Stimulated activated CD4-positive, alpha-beta T cell treated with anti-CD3 and anti-CD28 coated beads, Interleukin-2, amount 100 ng/mL, for 24 hours (primary cell): ENCODE measurements at places on chromosomes 16 and 17.

DNA sequence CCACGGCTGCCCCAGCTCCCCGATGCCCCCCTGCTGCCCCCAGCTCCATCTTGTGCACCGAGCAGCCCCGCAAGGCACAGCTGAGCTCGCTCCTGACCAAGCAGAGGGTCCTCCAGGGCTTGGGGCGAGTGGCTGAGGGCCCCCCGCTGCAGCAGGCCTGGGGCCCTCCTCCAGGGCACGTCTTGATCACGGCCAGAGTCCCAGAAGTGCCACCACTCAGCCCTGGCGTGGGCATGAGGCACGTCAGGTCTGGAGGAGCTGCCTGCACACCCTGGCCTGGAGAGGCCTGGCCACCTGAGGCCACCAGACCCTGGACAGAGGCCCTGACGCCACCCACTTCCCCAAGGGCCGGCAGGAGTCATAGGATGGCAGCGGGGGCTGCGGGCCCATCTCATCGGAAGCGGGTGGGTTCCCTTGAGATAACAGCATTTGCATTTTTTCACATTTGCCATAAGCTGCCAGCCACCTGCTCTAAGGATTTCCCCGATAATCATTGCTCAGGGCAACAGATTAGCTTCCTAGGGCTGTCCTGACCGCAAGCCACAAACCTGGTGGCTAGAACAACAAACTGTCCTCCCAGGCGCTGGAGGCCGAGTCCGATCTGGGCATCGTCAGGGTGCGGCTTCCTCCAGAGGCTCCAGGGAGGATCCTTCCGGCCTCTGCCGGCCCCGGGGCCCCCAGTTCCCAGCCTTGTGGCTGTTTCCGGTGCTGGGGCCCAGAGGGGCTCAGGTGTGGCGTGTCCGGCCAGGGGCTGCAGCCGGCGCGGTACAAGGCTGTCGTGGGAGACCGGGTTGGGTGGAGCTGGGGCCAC, 23.9 kb upstream of the C1QTNF8 start:
- DNase-seq = no peak

DNA sequence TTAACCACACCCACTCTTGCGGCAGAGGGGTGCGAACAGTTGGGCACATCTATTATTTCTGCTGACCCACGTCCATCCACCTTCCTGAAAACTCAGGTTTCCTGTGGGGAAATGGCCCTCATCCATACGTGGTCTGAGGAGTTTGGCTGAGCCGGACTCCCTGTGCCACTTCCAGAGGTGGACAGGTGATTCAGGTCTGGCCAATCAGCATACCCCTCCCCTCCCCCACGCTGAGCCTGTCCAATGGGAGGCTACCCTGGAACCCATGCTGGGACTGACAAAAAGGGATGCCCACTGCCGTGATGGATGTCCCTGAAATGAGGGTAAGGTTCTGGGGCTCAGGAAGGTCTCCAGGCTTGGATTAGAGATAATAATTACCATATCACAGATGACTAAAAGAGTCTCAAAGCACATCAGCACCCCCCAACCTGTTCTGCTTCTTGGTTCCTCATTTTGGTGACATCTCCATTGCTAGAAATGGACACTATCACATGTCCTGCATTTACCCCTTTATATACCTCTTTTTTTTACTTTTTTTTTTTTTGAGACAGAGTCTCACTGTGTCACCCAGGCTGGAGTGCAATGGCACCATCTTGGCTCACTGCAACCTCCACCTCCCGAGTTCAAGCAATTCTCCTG, 5.3 kb upstream of the MAPK7 start:
- no peak for DNase-seq

DNA sequence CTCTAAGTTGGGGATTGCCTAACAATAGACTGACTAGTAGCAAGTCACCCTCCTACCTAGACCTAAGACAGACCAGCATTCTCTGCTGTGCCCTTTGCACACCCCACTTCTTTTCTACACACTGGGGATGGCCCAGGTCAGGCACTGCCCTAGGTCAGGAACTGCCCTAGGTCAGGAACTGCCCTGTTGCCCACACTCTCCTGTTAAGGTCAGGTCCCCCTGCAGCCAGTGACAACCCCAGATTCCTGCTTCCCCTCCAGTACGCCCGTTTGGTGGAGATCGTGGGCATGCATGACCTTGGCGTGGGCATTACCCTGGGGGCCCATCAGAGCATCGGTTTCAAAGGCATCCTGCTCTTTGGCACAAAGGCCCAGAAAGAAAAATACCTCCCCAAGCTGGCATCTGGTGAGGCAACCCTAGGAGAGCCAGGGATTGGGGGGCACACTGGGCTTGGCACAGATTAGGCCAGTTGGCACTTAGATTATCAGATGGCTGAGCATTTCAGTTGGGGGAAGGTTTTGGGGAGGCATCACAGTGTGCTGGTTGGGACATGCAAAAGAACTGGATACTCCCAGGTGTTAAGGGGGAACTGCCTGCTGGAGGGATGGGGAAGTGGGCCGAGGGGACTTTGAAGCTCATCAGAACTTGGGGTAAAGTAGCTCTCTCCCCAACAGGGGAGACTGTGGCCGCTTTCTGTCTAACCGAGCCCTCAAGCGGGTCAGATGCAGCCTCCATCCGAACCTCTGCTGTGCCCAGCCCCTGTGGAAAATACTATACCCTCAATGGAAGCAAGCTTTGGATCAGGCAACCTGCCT, 1.7 kb downstream of the ACADVL start:
- no peak for DNase-seq

GRCh38 chr17:73401911-73402310, 90.1 kb upstream of the CDC42EP4 start:
- no peak for DNase-seq

DNA sequence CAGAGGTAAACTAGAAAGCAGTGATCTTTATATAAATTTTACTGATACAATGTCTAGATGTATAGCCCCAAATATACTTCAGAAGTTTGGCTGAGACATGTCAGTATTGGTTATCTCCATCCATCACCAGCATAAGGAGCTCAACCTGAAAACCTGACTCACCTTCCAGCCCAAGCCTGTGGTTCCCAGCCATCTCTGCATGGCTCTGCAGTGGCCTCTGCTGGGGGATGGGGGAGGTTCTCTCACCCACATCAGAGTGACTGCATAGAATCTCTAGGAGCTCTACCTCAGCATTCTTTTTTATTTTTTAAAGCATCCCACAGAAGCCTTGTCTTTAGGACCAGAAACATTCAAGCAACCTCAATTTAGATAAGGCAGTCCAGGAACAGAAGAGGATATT, 27.3 kb downstream of the USP7 start:
- DNase-seq = peak; percentile 83

DNA sequence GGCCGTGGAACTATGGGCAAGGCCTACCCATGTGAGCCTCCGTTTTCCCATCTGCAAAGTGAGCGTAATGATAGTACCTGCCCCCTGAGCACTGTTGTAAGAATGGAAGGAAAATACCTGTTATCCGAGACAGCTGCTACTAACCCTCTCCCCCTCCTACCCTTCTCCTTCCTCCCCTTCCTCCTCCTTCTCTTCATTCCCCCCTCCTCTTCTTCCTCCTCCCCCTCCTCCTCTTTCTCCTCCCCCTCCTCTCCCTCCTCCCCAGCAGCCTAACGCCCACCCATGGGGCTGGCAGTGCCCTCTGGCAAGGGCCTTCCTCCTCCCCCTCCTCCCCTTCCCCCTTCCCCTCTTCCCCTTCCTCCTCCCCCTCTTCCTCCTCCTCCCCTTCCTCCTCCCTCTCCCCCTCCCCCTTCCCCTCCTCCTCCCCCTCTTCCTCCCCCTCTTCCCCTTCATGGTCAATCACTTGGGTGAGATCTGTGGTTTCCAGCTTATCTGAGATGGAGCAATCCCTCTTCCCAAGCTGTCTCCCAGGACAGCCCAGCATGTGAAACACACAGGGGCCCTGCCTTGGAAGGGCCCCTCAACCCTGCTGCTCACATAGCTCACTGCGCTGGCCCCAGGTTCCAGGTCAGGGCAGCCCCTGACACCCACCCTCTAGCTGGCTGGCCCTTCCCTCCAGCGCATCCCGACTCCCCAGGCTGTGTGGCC, 6.4 kb downstream of the ZFPM1 start:
- no peak for DNase-seq

- no peak for DNase-seq
Measured at GRCh38 chr16:66544016-66544757, 5.7 kb downstream of the TK2 start.

- DNase-seq = peak; percentile 72
Measured at GRCh38 chr17:38584350-38584925, 21.3 kb downstream of the SRCIN1 start.

- DNase-seq = peak; percentile 73
Measured at GRCh38 chr17:42248351-42249179, 27.6 kb downstream of the STAT5B start.

DNA sequence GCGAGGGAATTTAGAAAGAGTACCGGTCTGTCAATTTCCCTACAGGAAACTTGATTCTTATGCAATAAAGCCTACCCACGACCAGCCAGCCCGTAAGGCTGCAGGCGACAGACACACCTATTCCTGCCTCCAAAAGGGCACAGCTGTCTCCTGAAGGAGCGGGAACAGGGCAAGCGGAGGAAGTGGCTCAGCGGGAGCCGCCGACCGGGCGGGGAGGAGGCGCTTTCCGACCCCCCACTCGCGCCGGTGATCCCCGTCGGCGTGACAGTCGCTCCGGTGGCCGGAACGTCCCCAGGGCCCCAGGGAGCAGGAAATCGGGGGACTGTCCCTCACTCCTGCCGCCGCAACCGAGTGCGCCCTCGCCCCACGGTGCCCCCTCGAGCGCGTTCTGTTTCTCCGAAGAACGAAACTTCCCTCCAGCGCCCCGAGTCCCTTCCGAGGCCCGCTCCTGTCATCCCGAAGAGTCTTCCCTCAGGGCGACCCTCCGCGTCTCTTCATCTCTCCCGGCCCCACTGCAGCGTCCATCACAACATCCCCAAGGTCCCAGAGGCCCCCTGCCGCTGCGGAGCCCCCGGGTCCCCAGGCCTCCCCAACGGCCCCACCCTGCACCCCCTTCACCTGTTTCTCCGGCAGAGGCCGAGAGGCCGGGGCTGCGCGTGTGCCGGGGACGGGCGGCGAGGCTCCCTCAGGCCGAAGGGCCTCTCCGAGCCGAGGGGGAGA, 421 bp downstream of the STAT3 start:
- DNase-seq = peak; percentile 39

GRCh38 chr16:74837056-74837455, 62.4 kb upstream of the FA2H start:
- no peak for DNase-seq

DNA sequence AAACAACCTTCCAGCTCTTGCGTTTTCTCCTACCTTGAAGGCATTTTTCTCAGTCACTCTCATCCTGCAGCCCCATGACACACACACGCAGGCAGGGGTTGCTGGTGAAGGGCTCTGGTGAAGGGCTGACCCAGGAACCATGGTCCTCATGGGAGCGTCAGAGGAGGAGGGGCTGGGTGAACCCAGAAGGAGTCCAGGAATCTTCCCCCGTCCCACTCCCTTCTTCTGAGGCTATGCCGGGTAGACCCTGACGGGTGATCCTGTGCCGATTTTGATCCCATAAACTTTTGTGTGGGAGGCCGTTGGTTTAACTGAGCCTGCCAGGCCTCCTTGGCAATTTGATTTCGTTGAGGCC, 278.4 kb upstream of the FOXF1 start:
- no peak for DNase-seq

DNA sequence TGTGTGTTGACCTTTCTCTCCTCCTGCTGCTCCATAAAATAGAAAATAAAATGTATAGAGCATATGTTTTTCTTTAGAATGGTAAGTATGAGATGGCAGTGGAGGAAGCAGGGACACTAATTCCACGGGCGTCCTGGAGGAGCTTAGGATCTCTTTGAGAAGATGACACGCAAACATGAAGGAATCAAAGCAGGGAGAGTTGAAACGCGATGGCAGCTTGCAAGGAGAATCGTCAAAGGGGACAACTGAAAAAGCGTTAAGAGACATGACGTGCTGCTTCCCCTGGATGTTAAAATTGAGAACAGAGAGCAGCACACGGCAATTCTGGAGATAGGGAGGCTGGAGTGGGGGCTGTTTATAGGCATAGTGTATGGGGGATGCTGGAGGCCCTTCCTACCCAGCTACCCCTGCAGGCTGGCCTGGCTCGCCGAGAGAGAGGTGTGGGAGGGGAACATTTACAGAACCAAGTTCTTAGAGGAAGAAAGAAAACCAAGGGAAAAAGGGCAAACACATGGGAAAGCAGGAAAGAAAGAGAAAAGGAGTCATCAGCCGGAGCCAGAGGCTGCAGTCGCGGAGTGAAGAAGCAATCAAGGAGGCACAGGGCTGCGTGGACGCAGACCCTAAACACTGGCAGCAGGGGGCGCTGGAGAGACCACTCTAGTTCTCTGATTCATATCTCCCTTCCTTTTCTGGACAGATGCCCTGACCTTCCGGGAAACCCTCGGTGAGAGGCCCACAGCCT, 55.8 kb downstream of the MYH13 start:
- DNase-seq = peak; percentile 41

DNA sequence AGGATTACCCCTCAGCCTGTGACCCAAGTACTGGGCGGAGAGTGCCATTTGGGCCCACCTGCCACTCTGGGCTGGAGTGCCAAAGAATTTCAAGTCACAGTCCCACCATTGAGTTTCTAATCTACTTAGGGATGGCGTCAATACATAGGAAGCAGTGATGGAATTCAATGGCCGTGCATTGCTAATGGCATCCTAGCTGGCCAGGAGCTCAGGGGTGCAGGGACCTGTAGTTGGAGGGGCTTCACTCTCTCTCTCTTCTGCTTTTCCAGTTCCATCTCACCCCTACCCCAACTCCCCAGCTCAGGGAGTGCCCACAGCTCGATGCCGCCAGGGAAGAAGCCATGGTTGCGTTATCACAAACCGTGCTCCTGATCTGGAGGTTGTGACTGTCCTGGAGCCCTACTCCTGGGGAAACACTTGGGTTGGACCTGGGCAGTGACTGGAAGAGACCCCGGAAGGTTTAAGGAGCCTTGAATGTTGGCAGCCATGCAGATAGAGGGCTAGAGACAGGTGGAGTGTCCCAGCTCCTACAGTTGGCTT, 2.4 kb downstream of the MMP15 start:
- no peak for DNase-seq

GRCh38 chr16:64089697-64090096, 1032.2 kb downstream of the CDH11 start:
- no peak for DNase-seq

DNA sequence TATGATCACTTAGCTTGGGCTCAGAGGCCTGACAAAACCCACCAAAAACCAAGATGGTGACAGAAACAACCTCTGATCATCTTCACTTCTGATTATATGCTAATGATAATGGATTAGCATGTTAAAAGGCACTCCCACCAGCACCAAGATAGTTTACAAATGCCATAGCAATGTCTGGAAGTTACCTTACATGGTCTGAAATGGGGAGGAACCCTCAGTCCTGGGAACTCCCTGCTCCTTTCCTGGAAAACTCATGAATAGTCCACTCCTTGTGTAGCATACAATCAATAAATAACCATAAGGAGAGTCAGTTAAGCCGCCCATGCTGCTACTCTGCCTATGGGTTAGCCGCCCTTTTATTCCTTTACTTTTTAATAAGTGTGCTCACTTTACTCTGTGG, 120.0 kb upstream of the HS3ST4 start:
- no peak for DNase-seq

DNA sequence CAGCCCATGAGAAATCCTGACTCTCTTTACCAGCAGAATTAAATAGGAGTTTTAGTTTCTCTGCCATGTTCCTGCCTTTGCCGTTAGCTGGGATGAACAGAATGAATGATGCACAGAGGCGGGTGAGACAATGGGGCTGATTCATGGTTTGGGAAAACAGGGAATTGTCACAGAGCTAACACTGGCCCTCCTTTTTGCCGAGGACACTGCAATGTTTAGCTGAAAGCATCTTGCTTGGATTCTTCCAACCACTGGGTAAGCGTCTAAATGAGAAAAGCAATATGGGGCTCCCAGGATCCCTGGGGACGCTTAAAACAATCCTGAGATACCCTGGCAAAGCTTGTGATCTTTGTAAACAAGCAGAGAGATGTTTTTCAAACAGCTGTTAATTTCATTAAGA, 12.8 kb upstream of the PAFAH1B1 start:
- no peak for DNase-seq

GRCh38 chr16:87240211-87241136, 76.7 kb downstream of the C16orf95 start:
- DNase-seq = no peak
